ENCODE measurements at places on chromosomes 4 and X.

DNA sequence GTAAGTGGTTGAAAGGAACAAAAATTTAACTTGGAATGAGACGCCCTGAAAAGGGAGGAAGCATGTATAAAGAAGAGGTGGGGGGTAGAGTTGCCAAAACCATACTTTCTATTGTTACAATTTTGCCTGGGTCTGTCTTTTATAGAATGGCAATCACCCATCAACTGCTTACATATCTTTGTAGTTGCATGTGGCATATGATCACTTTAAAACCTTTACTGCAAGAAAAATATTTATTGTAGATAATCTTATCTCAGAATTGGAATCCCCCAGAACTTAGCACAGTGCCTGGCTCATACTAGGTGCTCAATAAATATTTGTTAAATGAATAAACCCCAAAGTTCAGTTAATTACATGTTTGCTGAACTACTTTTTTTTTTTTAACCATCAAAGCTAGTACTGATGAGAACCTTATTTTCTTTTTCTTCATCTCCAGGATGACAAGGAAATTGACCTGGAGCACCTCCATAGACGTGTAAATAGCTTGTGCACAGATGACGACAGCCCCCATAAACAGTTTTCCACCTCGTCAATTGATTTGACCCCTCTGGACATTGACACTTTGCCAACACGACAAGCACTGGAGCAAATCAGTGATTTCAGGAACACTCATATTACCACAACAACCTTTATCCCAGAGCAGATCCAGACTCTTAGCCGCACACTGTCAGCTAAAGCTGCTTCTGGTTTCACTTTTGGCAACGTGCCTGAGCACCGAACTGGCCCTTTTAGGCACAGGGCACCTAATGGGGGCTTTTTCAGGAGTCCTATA lies 56.7 kb upstream of the ATOH1 start:
- DNase-seq, result no peak

- no peak for DNase-seq
Observed at GRCh38 chrX:123358457-123358856, 174.4 kb downstream of the GRIA3 start.

GRCh38 chr4:118682928-118683327 lies 2.3 kb upstream of the METTL14 start:
- no peak for DNase-seq

- DNase-seq, result no peak
Observed at GRCh38 chr4:106584337-106584989, 215.9 kb upstream of the GIMD1 start.

- DNase-seq, result no peak
Observed at GRCh38 chrX:40006106-40007017, 91.4 kb downstream of the BCOR start.

GRCh38 chrX:21373637-21374162 lies 518 bp upstream of the CNKSR2 start:
- peak; percentile 3 for DNase-seq

DNA sequence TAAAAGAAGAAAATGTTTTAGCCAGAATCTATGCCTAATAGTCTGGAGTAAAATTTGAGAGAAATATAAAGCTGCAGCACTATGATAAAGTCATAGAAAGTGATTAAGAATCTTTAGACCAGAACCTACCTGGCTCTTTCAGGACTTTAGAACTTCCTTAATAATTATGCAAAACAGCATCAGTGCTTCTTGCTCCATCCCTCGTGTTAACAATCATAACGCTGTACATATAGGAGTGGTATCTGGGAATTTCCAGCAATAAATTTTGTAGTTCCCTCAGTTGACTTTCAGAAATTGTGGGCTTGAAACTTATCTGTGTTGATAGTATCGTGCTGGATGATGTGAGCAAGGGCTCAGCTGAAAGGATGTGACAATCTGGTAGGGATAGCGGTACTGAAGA lies 102.1 kb upstream of the RASGEF1B start:
- no peak for DNase-seq

- peak; percentile 39 for DNase-seq
Observed at GRCh38 chrX:47623540-47624027, 3.9 kb upstream of the SYN1 start.

DNA sequence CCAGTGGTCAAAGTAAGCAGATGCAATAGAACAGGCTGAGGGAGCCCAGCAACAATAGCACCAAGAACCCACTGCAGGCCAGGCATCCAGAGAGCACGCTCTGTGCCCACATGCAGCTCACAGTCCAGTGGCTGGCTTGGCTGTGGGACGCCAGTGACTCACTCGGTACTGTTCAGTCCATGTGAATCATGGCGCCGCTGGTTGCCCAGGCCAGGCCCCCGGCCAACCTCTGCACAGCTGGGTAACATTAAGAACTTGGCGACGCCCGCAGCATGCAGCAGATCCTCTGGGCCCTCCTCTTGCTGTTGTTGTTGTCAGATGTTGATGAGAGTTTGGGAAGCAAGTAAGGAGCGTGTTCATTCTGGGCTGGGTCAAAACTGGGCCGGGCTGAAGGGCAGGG lies 60.5 kb downstream of the MSX1 start:
- no peak for DNase-seq

DNA sequence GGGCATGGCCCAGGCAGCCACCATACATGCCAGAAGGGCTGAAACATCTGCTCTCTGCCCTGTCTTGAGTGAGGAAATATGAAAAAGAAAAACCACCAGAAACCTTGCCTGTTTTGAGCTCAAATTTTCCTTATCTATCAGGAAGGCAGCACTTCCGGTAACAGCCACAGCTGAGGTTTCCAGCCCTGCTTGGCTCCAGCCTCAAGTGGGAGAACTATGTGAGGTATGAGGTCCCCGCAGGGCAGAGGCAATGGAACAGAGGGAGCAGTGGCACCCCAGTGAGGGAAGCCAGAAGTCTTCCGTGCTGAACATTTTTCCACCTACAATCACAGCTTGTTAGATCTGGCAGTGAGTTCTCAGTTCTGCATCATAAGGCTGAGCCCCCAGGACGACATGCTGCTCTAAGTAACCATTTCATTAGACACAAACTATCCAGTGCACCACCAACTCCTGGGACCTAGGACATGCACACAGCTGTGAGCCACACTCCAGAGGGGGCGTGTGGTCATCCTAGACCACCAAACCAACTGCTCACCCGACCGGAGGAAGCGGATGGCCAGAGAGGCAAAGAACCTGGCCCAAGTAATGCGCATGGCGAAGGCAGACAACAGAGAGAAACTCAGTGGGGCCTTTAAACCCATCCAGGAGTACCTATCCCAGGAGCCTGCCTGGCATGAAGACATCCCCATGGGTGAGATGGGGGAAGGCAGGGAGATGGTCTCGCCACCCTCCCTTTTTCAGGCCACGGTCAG lies 22.6 kb downstream of the WDR1 start:
- DNase-seq, result no peak

- no peak for DNase-seq
Observed at GRCh38 chr4:106801386-106801785, 234.7 kb downstream of the DKK2 start.

- peak; percentile 95 for DNase-seq
Observed at GRCh38 chr4:705278-706082, at the start of gene PCGF3. PCGF3 (plus strand) TSS chr4:705832; CDS start chr4:733681, 27,849 bp downstream.

GRCh38 chr4:3267576-3268394 lies 18.8 kb downstream of the MSANTD1 start:
- DNase-seq, result no peak

- DNase-seq, result no peak
Observed at GRCh38 chr4:176156656-176157055, 38.7 kb downstream of the SPATA4 start.

DNA sequence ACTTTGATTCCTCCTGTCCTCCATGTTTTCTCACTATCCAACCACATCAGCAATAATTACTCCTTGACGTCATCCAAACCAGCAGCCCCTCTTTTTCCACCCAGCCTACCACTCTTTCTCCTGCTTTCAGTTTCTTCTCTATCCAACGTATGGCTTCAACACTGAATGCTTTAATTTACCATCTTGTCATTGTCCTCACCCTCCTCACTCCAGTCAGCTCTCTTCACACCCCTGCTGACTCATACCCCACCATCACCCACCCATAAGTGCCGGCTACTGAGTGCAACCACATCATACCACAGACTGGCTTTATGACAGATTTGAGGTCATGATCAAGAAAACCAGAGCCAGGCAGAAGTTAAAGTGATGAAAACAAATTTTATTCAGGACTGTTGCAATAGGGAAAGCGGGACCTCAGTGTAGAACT lies 9.8 kb upstream of the ANXA5 start:
- peak; percentile 71 for DNase-seq

DNA sequence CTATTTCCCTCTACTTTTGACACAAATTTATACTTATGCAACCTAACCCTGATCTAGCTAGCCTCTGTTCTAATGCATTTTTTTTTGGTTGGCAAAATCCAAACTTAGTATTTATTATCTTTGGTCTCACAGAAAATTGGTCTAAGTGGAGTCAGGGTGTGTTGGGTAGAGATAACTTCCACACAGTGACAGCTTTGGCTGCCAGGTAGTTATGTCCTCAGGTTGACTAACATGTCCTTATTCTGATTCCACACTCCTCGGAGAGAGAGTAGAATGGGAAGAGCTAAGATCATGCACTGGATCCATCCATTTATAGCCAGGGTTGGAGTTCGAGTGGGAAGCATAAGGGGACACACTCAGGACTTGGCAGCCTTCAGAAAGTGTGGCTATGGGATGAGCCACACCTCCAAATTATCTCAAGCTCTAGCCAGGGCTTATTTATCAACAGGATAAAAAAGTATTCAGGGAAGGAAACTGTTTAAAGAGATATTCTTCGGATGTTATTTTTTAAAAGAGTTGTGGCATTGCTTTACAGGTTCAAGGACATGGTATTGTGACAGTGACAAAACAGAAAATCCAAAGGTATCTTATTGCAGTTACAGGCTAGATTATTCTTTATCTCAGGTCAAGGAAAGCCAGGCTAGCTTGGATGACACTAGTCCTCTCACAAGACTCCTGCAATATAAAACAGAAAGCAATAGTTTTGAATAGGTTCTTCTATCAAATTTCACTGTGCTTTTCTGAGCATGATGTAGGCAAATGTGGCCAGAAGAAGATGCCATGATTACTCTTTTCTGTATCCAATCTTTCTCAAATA lies 51.5 kb downstream of the NPY1R start:
- no peak for DNase-seq

DNA sequence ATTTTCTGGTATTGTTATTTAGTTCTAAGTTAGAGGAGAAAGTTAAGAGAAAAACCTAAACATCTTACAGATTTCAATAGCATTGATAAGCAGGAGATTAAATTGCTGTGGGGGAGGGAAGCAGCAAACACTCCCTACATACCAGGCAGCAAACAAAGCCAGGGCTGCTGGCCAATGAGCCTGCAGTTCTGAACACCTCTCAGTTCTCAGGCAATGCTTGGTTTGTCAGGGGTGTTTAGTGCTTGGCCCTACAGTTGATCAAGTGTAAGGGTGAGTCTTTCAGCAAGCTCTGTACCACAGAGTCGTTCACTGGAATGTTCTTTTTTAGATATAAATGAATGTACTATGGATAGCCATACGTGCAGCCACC lies 38.6 kb downstream of the EGFL6 start:
- DNase-seq, result no peak

DNA sequence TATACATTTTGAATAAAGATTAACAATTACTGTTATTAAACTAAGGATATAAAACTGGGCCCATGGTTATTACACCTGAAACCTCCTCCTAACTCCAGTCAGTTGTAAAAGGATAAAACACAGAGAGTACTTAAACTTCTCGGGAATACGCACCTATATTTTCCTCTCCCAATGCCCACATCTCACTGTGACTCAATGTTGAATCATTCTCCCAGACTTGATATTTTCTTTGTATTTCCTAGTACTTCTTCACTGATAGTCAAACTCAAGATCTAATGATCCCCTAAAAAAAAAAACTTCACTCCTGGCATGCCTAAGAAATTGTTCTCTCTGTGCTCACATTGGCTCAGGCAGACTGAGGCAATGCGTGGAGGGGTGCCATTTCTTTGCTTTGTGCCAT lies 212.5 kb upstream of the DKK2 start:
- DNase-seq, result no peak

- DNase-seq, result peak; percentile 57
Observed at GRCh38 chr4:67549123-67549522, 3.8 kb upstream of the CENPC start.

DNA sequence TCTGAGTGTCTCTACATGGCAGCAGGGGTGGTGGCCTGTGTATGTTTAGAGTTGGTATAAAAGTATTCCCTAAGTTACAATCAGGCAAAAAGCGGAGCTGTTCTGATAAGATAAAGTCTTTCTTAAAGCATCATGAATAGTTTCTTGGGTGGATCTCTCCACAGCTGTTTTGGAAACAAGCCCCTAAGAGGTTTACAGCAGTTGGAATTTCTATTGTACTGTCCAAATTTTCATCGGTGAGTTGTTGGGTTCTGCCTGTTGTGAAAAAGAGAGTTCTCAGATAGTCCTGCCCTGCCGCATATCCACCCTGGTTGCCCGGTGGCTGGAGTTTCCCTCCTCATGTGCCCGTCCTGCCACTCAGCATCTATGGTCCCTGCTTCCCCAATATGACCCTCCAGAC lies 50.1 kb downstream of the C4orf51 start:
- DNase-seq, result no peak

- DNase-seq, result no peak
Observed at GRCh38 chr4:186854256-186854655, 130.6 kb upstream of the FAT1 start.
